ENCODE measurements at places on chromosomes 11 and 22.
A peak's percentile ranks its signal among the peaks of the same experiment; 100 is the strongest.

GRCh38 chr11:12402691-12403120 lies 25.3 kb downstream of the PARVA start:
- no peak for DNase-seq

DNA sequence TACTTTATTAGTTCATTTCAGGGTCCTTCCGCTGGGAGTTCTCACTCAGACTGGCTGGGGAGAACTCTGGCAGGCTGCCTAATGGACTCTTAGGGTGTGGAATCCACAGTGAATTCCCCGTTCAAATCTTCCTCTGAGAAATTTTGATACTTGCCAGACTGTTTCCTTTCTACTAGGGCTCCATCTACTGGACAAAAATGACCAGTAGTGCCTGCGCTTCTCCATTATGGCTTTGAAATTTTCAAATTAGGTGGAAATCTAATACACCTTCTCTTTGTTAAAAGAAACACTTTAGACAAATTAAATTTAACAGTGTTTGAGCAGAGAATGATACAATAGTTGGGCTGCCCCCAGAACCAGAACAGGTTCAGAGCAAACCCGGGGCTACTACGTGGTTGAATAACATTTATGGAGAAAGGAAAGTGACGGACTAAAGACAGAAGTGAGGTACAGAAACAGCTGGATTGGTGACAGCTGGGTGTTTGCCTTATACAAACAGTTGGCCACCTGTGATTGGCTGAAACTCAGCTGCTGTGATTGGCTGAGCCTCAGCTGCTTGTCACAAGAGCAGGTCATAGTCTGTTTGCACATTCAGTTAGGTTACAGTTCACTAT lies 52.9 kb upstream of the FDX1 start:
- no peak for DNase-seq

- no peak for DNase-seq
Measured at GRCh38 chr11:46755962-46756361, 36.9 kb downstream of the F2 start.

- DNase-seq: peak; percentile 35
Measured at GRCh38 chr11:61747192-61747966, 5.1 kb upstream of the MYRF start.

DNA sequence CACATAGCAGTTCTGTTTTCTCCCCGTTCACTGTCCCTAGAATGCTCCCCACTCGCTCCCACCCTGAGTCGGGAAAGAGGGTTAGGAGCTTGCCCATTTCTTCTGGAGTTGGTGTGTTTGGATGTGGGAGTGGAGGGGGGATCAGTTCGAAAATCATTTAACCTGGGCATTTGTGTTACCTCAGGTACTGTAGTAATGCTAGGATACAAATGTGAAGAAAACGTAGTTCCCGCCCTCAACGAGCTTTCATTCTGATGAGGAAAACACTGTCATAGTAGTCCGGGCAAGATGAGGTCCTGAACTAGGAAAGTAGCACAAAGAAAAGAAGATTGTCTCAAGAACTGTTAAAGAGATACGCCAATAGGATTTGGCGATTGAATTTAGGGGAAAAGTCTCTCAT lies 539 bp downstream of the SDHD start:
- no peak for DNase-seq

- peak; percentile 75 for DNase-seq
Measured at GRCh38 chr22:39117585-39118191, 20.6 kb downstream of the APOBEC3H start.

- DNase-seq: peak; percentile 70
Measured at GRCh38 chr11:77047007-77047927, 13.1 kb downstream of the B3GNT6 start.

- DNase-seq: no peak
Measured at GRCh38 chr11:9081153-9081552, 10.2 kb downstream of the SCUBE2 start.

DNA sequence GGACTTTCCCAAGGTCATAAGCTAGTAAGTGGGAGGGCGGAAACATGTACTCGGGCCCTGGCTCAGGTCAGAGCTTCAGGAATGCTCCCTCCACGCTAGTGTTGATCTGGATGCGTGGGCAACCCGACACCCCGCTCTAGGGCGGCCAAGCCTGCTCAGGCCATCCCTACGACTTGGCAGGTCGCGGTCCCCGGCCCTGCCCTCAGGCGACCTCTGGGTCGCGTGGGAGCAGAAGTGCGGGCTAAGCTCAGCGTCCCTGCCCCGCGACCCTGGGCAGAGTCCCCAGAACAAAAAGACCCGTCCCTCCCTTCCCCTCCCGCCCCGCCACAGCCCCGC lies 781 bp upstream of the TEF start:
- DNase-seq: no peak

- DNase-seq: no peak
Measured at GRCh38 chr22:30250039-30250565, 3.5 kb upstream of the LIF start.

GRCh38 chr11:3981084-3981633 lies 113.4 kb upstream of the RRM1 start:
- no peak for DNase-seq

DNA sequence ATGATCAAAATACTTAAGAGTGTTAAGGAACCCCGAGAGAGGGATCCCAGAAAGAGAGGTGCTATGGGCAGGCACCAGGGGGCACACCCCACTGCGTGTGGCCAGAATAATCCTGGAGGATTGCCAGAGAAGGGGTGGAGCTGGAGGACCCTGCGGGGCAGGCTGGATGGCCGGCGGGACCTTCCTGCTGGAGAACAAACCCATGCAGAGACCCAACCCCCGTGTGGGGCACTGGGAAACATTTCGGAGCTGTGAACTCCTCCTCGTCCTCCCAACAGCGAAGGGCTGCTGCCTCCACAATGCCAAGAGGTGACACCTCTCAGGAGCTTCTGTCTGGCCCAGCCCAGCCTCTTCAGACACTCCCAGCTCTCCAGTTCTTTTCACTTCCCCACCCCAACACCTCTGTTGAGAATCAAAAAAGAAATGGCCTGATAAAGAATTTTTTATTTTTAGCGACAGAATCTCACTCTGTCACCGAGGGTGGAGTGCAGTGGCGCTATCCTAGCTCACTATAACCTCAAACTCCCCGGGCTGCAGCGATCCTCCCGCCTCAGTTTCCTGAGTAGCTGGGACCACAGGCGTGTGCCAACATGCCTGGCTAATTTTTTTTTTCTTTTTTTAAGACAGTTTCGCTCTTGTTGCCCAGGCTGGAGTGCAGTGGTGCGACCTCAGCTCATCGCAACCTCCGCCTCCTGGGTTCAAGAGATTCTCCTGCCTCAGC lies 25.6 kb downstream of the RHOD start:
- no peak for DNase-seq

DNA sequence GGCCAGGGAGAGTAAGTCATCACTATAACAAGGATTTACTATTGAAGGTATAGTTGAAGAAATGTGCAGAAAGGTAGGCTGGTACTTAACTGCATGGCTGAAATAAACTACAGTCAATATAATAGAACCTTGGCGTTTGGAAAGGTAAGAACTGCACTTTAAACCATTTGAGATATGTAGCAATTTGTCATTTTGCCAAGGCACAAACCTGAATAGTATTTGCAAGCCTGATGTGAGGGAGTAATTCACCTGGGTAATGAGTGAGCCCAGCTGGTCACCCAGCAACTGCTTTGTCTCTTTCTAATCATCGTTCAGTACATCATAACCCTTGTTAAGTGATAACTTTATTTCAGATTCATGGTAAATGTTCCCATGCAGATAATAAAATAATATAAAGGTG lies 62.3 kb upstream of the SCUBE2 start:
- no peak for DNase-seq

- DNase-seq: no peak
Measured at GRCh38 chr11:16086229-16086819, 270.0 kb downstream of the SOX6 start.

DNA sequence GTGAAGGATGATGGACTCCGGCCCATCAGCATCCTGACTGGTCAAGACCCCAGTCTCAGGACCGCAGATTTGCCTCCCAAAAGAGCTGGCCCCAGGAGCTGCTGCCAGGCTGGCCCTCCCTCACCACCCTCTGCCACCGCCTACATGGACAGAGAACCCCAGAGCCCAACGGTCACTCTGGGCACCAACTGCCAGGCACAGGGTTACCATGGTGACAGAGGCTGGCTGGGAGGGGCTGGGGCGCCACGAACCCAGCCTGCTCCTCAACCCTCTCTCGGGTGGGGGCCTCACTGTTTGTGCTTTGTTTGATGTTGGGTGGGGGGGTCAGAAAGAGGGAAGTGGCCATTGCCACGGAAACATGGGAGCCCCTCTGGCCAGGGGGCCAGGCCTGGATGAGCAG lies 55.8 kb downstream of the ELFN2 start:
- no peak for DNase-seq

GRCh38 chr22:38056969-38057891 lies at the start of gene PICK1:
Gene PICK1 (plus strand): TSS chr22:38057404. CDS start chr22:38057810, 406 bp downstream.
- peak; percentile 76 for DNase-seq

GRCh38 chr11:62646825-62647608 lies 604 bp upstream of the GANAB start:
- no peak for DNase-seq

DNA sequence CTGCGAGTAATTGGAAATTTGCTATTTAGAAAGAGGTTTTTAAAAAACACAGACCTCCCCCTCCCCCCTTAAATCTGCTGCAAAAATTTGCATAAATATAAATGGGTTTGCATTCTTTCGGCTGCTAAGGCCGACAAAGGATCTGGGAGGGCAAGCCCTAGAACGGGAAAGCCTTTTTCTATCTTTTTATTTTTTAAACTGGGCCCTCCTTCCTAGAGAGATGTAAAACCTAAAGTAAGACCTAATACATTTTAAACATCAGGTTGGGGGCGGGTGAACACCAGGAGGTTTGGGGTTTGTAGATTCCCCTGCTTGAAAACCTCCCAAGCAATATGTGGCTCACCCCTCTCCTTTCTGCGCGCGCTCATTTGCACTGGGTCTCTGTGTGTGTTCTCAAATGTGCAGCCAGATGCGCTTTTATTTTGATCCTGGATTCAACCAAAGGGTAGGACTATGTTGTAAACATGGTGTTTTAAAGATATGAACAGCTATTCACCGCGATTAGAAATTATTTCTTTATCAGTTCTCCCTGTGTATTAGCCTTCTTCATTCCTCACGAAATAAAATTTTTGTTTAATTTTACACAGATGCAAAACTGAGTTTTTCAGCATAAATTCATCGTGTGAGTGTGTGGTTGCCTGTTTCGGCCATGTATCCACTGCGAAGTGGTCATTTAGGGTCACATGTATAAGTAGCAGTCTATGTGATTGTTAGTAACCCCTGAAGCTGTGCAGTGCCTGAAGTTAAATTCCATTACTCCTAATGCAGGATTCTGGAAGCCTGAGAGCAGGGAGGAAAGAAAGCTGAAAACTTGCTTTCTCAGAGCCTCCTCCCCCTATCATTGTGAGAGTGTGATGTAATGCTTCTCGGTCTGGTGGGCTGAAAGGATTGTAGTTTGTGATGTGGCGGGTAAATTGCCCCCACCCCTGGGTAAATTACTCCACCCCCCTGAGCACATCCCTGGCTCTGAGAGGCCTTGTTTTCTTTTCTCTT lies 988 bp downstream of the TNRC6B start:
- peak; percentile 33 for DNase-seq
